Bone marrow (tissue), 2 donors: ENCODE measurements at places on chromosomes 5 and 9.
A peak's percentile ranks its signal among the peaks of the same experiment; 100 is the strongest.

- DNase-seq: no peak
Observed at GRCh38 chr9:19423163-19423562, 14.4 kb downstream of the ACER2 start.

DNA sequence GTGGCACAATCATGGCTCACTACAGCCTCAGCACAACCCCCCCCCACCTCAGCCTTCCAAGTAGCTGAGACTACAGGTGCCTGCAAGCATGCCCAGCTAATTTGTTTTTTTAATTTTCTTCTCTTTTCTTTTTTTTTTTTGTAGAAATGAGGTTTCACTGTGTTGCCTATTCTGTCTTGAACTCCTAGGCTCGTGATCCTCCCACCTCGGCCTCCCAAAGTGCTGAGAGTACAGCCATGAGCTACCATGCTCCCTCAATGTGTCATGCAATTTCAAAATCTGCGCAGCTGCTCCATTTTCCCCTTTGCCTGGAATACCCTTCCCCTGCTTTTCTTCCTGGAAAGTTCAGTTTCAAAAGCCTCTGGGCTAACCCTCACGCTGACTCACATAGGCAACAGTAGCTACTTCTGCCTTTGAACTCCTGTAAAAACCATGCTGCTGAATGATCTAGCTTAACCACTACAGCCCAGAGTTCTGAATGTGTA is 71.0 kb upstream of the IL7R start:
- no peak for DNase-seq

- DNase-seq: no peak
Observed at GRCh38 chr5:112061666-112062065, 304.7 kb upstream of the NREP start.

DNA sequence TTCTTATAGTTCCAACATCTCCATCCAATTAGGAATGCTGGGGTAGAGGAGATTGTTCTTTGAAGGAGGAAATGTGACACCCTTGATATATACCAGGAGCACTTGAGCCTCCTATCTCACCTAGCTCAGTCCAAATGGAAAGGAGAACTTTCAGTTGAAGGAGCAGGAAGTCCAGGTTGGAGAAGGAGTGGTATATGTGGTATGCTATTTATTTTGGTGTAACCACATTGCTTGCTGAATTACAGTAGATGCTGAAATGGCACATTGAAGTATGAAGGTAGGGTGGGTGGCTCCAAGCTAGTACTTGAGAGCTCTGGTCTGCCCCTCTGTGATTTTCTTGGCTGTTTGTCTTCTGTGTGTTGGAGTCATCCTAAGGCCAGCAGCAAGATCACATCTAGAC is 6.1 kb downstream of the CSNK1G3 start:
- no peak for DNase-seq

DNA sequence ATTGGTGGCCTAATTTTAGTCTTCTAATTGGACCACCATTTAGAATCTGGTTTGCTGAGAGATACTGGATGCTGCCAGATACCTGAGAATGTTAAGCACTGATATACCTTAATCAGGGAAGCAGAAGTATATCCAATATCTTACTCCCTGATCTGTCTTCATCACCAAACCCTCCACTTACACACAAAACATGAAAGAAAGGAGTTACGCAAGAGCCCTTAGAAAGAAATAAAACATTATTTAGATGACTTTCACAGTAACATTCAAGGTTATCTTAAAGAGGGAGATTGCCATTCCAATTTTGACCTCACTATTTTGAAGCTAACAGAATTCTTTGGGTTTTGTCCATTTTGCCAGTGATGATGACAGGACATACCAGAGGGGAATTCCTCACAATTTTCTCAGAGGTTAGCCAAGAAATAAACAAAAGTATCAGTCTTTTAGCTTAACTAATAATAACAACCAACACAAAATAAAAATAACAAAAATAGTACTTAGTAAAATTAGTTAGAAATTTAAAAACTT is 496.1 kb downstream of the NFIB start:
- no peak for DNase-seq

- no peak for DNase-seq
Observed at GRCh38 chr9:124695280-124695890, 75.7 kb downstream of the NR6A1 start.

DNA sequence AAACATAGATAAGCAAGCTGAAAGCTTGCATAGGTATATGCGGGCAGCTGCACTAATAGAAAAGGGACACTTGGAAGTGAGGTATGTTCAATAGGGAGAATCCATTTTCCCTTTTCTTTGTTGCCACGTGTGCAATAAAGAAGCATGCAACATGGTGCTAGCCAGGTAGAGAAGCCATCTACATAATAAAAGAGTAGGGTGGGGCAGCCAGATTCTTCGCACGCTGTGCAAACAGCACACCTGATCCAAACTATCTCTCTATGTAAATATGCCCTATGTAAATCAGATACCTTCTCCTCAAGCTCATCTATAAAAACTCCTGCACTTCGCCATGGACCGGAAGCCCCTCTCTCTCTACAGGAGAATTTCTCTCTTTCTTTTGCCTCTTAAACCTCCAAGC is 91.9 kb upstream of the C9orf72 start:
- no peak for DNase-seq

GRCh38 chr5:125579182-125579581 is 832.7 kb upstream of the ZNF608 start:
- DNase-seq: no peak

GRCh38 chr5:143214458-143214857 is 189.0 kb downstream of the NR3C1 start:
- DNase-seq: no peak

DNA sequence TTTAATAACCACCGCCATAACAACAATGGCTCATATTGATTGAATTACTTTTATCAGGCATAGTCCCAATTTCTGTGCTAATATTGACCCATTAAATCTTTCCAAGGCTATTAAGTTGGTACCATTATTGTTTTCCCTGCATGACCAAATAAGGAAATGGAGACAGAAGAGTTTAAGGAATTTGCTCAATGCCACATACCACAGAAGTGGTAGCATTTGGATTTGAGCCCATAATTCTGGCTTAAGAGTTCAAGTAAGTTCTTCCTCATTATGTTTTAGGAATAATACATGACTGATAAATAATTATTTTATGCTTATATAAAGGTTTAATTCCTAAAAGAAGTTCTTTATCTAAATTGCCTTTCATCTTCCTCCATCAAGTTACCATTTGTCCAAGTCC is 43.4 kb upstream of the HAPLN1 start:
- no peak for DNase-seq

- DNase-seq: no peak
Observed at GRCh38 chr9:98201102-98201501, 8.7 kb upstream of the CORO2A start.

GRCh38 chr9:126617003-126617822 is 3.5 kb downstream of the LMX1B start:
- no peak for DNase-seq

GRCh38 chr9:115616666-115617239 is 498.8 kb upstream of the TNC start:
- no peak for DNase-seq

GRCh38 chr5:144142139-144142823 is 28.2 kb downstream of the YIPF5 start:
- peak; percentile 2 for DNase-seq

- DNase-seq: no peak
Observed at GRCh38 chr5:17314907-17315471, 97.6 kb downstream of the BASP1 start.

GRCh38 chr5:109016300-109016699 is 268.6 kb downstream of the FER start:
- DNase-seq: no peak

DNA sequence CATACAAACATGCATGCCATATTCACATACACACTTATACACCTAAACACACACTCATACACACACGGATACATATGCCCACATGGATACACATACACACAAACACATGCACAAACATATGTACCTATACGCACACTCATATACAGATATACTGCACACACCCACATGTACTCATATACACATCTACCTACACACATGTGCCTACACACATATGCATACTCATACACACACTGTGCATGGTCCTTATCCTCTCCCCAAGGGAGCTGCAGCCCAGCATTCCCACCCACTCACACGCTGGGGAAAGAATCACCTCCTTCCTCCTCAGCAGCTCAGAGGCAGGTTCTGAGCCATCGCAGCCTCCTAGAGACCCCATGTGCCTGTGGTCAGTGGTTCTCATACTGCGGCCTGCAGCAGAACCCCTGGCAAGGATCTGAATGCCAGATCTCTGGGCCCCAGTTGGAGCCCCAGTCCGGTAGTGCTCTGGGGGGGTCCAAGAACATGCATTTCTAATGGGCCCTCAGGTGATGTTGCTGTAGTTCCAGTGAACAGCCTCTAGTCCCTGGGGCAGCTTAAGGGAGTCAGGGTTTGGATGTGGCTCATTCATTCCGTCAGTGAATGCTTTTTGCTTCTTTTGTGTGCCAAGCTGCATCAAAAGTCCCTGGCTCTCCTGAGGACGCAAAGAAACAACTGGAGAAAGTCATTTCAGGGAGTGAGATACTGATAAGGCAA is 39.0 kb downstream of the SEMA4D start:
- no peak for DNase-seq

DNA sequence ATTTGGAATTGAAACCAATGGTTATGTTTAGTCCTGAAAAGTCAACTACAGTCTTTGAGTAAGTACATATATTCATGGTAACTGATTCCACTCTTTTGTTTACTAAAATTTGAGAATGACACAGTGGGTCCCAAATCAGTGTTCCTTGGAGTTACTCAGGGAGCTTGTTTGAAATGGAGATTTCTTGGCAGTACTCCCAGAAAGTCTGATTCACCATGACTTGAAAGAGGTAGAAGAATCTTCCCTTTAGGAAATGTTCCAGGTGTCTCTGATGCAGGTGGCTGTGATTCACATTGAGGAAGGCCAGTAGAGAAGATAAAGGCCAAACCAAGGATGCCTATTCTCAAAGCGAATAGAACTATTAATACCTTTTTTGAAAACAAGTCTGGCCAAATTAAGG is 1078.3 kb downstream of the CDH12 start:
- no peak for DNase-seq

DNA sequence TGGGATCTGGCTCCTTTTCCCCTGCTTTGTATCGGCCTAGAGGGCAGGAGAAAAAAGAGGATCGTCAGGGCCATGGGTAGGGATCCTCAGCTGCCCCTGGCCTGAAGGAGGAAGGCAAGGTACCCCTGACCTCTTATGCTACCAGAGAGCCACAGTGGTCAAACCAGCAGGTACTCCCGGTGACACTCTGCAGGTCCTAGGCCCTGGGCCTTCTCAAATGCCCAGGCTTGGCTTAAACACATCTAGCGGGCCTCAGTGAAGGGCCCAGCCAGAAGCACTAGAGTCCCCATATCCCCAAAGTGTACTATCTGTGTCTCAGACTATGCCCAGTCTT is 3.5 kb downstream of the IRF1 start:
- no peak for DNase-seq

DNA sequence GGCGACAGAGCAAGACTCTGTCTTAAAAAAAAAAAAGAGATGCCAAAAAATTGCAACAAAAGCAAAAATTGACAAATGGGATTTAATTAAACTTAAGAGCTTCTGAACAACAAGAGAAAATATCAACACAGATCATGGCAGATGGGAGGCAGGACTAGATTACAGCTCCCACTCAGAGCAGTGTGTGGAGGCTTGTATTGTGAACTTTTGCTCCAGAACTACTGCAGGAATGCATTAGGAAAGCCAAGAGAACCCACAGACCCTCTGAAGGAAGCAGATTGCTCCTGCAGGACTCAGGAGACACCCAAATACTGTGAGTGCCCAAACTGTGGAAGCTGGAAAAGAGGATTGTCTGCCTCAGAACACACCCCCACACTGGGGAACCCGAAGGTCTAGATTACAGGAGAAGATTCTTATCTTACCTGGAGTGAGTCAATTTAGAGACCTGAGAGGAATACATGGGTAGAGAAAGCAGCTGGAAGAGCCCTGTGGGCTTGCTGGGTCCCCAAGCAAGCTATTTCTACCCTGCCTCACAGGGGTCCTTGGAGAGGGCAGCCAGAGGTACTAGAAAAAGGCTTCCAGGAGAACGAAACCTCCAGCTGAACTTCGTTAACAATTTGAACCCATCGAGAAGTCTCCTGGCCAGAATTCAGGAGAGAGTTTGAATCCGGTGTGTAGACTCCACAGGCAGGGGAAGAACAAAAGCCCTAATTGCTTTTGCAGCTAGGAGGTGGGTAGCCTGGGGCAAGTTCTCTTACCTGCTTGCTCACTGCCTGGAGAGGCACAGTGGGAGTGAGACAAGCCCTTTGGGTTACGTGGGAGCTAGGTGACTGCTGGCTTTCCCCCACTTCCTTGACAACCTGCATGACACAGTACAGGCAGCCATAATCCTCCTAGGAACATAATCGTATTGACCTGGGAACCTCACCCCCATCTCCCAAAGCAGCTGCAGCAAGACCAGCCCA is 593.4 kb upstream of the RGMB start:
- no peak for DNase-seq

DNA sequence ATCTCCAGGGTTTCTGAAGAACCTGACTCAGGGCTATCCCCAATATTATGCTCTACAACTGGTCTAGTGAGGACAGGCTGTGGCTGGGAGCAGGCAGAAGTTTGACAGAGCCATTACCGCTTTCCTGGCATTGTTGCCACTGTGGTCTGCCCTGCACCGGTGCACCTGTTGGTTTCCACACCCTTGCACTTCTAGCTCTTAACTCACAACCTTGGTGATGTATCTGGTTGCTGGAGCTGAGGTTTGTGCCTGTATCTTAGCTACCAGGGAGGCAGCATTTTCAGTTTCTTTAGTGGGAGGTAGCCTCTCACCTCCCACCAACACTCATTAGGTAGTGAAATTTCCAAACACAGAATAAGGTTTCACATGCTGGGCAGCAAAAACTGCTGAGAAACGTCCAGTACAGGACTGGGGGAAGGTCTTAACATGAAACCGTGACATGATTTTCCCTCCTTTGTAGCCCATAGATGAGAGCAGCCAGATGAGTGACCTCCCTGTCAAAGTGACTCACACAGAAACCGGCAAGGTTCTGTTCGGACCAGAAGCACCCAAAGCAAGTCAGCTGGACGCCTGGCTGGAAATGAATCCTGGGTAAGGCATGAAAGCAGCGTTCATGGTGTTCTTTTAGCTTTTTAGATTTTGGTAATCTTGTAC is 57.7 kb downstream of the SMARCA2 start:
- DNase-seq: no peak

DNA sequence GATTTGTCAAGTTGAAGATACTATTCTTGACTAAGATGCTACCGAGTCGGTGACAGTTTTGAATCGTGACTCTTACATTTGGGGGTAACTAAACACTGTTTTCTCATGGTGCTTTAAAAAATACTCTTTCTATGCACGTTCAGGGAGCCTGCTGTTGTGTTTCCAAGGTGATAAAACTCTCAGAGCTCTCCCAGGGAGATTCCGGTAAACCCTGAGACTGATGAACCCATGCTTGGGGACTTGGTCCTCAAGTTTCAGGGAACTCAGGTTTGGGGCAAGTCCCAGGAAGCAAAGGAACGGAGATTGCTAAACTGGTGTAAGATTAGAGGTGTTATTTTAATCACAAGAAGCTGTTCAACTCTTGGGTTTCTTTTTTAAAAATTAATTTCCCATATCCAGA is 1.4 kb downstream of the GDA start:
- DNase-seq: no peak

DNA sequence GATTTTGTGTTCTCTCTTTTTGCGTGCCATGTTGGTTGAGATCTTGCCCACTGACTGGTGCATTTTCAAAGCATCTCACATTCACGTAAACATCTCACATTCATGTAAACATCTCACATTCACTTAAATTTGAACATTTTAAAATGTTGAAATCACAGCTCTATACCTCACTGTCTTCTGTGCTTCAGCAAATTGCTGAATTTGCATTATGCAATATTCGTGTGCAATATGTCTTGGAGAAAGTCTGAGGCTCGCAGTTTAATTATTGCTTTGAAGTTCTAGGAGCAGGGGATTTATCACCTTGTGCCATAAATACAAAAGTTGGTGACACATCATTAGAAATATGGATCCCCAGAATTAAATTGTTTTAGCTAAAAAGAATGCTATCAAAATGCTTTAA is 42.6 kb downstream of the TNFSF15 start:
- DNase-seq: no peak
